T-cell (primary cell): ENCODE measurements at places on chromosomes 5 and 9. TPM values are rescaled to one million over a fixed set of nuclear protein-coding genes. Genes with fewer than 3 reads are reported as not detected.
A peak's percentile ranks its signal among the peaks of the same experiment; 100 is the strongest.

PCDHA13 gene
- total RNA-seq: not detected

OSMR gene
- total RNA-seq: 0.08 TPM

PRDM12 gene
- total RNA-seq: 0.19 TPM

DNA sequence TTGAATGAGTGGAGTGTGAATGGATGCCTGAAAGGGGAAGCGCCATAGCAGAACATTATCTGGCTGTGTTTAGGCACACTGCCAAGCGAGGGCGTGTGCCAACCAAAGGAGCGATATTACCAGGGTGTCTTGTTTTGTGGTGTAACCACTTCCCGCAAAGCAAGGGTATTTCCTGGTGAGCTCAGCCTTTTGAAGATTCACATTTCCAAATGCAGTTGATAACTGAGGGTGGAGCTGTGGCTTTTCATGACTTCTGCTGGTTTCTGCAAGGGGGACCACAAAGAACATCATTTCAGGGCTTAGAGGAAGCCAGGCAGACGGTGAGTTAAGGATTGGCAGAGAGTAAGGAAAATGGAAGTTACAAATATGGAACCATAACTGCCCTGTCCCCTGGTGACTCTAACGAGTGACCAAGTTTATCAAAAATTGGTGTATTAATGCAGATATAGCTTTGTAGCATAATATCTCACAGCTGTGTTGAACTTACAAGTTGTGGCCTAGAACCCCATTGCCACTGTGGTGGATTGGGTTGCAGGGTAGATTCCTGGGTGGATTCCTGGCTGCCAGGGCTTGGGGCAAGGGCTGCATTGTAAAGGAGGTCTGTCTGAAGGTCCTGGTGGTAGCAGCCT lies 71.4 kb downstream of the RALGPS1 start:
- peak; percentile 98 for DNase-seq

DNA sequence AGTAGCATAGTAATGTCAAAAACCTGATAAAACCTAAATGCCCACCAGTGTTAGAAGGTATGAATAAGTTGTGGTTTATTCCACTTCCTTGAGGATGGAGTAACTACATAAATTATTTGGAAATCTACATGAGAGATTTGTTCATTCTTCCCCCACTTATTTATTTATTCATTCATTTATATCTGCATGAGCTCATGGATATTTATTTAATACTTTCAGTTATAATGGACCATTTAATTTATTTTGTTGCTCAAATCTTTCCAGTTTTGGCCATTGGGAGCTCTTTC lies 223.8 kb upstream of the S1PR3 start:
- DNase-seq: no peak
